ENCODE measurements at places on chromosomes 4 and X.

DNA sequence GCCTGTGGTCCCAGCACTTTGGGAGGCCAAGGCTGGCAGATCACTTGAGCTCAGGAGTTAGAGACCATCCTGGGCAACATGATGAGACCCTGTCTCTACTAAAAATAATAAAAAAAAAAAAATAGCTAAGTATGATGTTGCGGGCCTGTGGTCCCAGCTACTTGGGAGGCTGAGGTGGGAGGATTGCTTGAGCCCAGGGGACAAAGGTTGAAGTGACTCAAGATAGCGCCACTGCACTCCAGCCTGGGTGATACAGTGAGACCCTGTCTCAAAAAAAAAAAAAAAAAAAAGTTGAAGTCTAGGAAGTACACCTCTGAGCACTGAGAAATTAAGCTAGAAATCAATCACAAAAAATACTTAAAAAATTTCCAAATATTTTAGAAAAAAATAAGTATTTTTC lies 86.5 kb downstream of the FRAS1 start:
- no peak for DNase-seq

DNA sequence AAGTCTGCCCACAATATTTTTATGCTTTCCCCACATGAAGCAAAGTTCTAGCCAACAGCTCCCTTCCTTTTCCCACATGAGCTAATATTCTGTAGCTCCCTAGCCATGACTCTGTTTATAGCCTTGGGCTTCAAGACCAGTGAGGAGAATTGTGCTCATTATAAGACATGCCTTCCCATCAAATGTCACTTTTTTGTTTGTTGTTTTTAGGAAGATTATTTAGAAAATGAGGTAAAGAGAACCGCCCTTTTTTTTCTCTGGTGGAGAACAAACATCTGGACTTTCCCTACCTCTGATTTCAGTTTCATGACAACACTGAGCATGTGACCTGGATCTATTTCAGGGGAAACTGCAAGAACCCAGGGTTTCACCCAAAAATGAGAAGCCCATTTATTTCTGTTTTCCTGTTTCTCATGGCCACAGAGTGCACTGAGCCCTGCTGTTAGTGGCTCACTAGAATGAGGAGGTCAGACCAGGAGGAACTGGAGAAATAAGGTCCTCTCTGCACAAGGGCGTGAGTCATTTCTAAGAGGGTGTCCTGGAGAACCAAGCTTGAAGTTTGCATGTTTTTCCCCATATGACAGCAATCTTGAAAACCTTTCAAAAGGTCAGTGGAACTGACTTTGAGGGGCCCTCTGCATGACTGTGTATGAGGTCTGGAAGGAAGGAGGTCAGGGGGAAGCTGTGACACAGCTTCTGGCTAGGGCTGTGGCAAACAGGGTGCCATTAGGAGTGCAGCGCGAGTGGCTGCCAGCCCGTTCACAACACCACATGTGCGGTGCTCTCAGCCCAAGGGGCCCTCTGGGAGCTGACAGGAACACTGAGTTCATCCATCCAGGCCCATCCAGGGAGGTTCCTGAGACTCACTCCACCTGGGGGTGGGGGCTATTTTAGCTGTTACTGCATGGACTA lies 55.2 kb downstream of the CHST7 start:
- DNase-seq: no peak

- no peak for DNase-seq
These were observed 103.6 kb downstream of the RAPGEF2 start for GRCh38 chr4:159206427-159206871.

GRCh38 chrX:45009371-45010000 lies 136.5 kb downstream of the KDM6A start:
- peak; percentile 31 for DNase-seq

DNA sequence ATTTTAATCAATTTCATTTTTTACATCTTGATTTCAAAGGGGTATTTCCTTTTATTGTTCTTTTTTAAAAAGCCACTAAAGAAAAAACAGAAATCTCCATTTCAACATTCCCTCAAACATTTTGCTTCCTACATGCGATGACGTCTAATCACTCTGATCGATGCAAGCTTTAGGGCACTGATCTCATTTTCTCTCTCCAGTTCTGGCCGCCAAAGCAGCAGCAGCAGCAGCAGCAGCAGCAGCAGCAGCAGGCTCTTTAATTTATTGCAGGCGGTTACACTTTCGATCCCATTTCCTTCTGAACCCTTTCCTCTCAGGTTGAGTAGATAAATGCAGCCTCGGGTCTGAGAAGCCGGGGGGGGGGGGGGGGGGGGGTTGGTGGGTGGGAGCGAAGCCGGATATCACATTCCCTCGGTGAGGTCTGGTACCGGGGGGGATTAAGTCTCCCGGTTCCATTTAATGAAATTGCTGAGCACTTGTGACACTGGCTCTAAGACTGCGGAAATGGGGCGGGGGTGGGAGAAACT lies 3.4 kb upstream of the PCDH7 start:
- DNase-seq: no peak

DNA sequence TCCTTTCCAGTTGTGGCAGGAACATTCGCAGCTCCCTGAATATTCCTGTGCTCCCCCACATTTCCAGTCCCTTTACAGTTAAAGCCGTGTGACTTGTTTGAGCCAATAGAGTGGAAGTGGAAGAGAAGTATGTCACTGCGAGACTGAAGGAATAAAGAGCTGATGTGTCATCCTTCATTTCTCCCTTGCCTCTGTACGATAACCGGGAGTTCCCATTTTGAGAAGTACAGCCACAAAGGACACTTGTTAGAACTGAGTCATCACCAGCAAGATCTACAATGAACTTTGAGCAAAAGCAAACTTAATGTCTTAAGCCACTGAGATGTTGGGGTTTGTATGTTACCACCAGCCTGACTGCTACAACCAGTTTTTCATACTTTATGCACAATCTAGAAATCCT lies 92.3 kb downstream of the SPRY1 start:
- peak; percentile 45 for DNase-seq

GRCh38 chr4:85496126-85496849 lies 21.3 kb downstream of the ARHGAP24 start:
- no peak for DNase-seq

DNA sequence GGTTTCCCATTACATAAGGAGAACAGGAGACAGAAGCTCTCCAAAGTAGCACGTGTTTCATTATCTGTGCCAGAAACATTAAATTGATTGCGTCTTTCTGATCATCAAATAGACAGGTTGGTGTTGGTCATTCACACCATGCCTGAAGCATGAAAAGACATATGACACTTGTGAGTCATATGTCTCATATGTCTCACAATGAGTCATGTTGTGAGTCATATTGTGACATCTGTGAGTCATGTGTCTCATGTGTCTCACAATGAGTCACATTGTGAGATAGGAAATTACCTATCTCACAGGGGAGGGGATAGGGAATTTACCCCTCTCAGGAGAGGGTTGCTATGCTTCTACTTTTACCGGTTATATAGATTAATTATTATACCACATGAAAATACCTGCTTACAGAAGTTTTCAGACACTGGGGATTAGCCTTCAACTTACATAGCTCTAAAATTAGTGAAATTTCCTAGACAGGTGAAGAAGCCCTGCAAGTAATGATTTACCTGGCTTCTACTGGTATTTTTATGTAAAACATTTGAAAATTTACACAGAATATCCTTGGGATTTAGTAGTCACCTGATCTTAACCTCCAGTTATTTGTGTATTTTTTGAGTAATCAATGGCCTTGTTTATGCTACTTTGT lies 80.8 kb downstream of the NPFFR2 start:
- peak; percentile 87 for DNase-seq

- DNase-seq: no peak
These were observed 109.4 kb downstream of the SMIM20 start for GRCh38 chr4:26023203-26023972.

DNA sequence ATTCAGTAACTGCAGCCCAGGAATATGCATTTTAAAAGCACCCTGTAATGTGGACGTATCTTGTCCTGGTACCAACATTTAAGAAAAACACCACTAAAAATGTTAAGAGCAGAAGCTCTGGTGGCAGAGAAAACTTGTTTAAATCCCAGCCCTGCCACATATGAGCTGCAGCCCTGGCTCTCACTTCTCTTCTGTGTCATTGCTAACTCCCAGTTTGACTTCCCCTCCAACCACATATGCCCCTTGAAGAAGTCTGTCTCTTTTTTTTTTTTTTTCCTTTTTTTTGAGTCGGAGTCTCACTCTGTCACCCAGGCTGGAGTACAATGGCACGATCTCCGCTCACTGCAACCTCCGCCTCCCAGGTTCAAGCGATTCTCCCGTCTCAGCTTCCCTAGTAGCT lies 14.8 kb downstream of the LHFPL1 start:
- no peak for DNase-seq

DNA sequence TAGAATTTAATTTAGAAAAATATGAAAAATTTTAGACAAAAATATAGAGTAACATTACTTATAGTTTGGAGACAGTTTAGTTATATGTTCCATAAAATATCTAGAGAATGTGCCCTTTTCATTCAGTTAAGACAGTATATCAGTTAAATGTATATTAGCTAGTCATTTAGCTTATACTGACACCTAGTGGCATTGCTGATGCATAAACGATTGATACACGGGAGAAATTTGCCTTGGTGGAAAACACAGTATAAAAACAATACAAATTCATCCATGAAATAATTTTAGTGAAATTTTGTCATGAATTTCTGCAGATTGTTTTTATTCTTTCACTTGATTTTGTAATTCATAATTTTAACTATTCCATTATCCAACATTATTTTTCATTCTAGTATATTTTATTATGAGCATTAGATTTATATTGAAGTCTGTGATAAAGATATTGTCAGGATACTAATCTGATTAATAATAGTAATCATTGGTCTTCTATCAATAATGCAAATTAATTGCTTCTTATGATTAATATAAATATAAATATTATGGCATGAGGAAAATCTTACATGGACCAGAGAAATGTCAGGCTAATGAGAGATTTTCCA lies 219.0 kb downstream of the TLL1 start:
- DNase-seq: peak; percentile 37
